ENCODE measurements at places on chromosomes 2 and 18.
A peak's percentile ranks its signal among the peaks of the same experiment; 100 is the strongest.

DNA sequence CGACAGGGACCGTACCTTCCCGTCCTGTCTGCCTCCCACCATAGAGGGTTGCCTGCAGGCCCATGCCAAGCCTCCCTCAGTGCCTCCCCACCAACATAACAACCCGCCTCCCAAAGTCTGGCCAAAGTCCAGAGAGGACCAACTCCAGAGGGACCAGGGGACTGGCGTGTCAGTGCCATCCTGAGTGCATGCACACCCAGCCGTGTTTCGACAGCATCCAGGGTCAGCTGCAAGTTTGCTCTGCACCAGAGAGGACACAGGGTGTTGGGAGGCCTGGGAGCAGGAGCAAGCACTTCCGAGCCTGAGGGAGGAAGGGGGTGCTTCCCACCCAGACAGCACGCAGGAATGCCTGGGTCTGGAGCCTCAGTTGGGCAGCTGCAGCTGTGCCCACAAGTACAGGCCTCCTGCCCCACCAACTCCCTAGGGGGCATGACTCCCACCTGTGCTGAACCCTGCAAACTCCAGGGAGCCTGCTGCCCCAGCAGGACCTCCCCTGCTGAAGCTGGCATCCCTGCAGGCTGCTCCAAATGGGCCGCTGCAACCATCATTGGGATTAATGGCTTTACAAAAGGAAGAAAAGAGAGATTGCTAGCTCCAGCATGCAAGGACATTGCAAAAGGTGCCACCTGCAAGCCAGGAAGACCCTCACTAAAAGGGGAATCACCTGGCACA lies 618.1 kb upstream of the FSHR start:
- no peak for DNase-seq

- DNase-seq, result no peak
These were observed 134.7 kb downstream of the TPGS2 start for GRCh38 chr18:36693931-36694620.

- no peak for DNase-seq
These were observed 35.4 kb downstream of the SFXN5 start for GRCh38 chr2:73035899-73036711.

GRCh38 chr2:220417503-220417902 lies 790.1 kb downstream of the SLC4A3 start:
- no peak for DNase-seq

DNA sequence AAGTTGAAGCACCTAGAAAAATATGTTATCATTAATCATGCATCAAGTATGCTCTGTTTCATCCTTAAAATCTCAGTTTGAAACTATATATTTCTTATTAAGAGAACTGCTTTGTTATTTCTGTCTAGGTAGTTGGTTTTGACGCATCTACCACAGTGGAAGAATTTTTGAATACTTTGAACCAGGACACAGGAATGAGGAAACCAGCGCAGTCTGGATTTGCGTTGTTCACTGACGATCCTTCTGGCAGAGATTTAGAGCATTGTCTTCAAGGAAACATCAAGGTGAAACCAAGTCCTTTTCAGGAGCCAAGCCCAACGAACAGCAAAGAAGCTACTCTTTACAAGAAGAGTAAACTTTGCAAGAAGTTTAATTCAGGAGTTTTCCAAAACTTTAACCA lies 30.1 kb upstream of the DYNC2LI1 start:
- no peak for DNase-seq

- DNase-seq, result no peak
These were observed 21.4 kb downstream of the SFXN5 start for GRCh38 chr2:73050121-73050545.

GRCh38 chr18:78721238-78721875 lies 258.3 kb upstream of the SALL3 start:
- DNase-seq, result no peak

- no peak for DNase-seq
These were observed 123.5 kb downstream of the INHBB start for GRCh38 chr2:120469426-120469825.

DNA sequence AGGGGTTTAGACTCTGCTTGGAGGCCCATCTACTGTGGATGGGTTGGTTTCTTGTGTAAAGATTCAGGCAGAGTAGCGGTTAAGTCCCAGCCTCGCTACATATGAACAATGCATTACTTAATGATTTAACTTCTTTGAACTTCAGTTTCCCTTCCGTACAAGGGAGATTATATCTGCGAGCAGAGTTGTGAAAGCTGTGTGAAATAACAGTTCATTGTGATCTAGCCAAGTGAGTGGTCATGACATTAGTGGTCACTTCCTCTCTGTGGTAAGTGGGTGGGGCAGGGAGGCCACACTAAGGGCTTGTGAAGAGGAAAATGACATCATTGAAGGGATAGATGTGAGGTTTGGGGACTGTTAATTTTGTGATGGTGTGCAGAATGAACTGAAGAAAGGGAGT lies 14.1 kb upstream of the MEX3C start:
- DNase-seq, result peak; percentile 98

GRCh38 chr18:12041561-12041960 lies 52.1 kb upstream of the ANKRD62 start:
- DNase-seq, result no peak

GRCh38 chr2:159362094-159362493 lies 75.6 kb upstream of the WDSUB1 start:
- DNase-seq, result no peak
